ENCODE measurements at places on chromosomes 5 and 9.

GRCh38 chr5:143454936-143455516, 51.5 kb upstream of the NR3C1 start:
- DNase-seq, result no peak

DNA sequence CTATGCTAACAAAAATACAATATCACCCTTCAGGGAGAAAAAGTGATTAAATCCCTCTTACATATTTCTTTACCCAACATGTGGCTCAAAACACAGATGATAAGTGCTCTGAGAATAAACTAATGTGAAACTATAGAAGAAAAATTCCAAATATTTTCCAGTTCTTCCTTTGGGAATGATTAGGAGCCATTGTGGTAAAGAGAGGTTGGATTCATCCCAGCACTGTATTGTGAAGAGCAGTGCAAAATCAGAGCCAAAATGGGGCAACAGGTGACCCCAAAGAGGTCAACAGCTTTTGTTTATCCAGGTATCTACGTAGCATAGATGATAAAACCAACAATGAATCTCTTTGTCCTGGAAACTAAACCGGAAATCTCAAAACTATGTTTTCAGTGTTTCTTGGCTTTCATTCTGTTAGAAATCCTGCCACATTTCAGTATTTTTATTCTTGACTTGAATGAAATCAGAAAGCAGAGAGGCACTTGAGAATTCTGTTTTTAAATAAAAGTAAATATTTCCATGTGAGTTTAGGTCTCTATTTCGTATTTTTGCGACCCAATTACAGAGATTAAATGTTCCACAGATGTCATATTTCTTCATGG, 120.4 kb upstream of the FST start:
- no peak for DNase-seq

GRCh38 chr9:105877721-105878120, 183.4 kb downstream of the TMEM38B start:
- no peak for DNase-seq

GRCh38 chr9:14344941-14345353, 31.0 kb upstream of the NFIB start:
- no peak for DNase-seq

DNA sequence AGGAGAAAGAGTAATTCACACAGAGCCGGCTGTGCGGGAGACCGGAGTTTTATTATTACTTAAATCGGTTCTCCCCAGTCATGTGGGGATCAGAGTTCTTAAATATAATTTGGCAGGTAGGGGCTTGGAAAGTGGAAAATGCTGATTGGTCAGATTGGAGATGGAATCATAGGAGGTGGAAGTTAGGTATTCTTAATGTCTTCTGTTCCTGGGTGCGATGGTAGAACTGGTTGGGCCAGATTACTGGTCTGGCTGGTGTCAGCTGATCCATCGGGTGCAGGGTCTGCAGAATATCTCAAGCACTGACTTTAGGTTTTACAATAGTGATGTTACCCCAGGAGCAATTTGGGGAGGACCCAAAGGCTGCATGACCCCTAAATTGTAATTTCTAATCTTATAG, 4.6 kb upstream of the CERCAM start:
- DNase-seq, result no peak

GRCh38 chr9:12516573-12516972, 176.6 kb upstream of the TYRP1 start:
- no peak for DNase-seq

DNA sequence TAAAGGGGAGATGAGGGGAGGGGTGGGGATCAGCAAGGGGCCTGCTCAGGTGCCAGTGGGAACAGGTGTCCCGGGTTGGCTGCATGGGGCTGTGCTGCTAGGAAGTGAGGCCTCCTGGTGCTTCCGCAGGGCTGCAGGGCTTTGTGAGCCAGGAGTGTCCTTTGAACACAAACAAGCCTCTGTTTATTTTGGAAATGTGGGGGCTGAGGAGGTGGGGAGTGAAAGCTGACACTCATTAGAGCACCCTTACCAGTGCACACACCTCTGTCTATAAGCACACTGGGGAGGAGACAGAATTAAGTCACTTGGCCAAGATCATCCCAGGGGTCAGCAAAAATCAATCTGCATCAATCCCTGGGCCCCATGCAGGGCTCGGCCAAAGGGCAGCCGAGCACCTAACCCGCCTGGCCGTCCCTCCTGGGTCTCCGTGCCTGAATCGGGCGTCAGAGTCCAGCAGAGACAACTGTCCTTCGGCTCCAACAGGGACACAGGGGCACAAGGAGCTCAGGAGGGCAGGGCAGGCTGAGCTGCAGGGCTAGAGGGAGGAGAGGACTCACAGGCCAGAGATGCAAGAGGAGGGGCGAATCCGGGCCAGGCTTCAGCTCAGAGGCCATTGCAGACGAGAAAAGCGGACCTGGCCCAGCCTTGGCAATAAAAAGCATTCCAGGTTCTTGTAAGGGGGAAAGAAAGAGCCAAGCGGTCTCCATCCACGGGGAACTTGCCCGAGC, 99.8 kb downstream of the VAV2 start:
- no peak for DNase-seq

DNA sequence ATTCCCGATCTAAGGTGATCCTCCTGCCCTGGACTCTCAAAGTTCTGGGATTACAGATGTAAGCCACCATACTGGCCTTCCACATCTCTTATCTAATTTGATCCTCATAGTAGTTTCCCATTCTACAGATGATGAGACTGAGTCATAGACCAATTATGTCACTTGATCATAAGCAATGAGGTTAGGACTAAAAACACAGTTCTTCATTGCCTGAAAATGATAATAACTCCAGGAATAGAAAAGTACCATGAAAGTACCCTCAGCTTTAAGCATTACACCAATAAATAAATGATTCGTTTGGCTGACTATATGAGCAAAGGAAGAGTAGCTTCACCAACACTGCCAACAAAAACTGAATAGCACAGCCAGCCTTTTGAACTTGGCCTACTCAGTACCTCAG, 389.5 kb downstream of the ACTL7B start:
- DNase-seq, result no peak

GRCh38 chr9:112145886-112146285, 29.2 kb downstream of the SUSD1 start:
- no peak for DNase-seq

DNA sequence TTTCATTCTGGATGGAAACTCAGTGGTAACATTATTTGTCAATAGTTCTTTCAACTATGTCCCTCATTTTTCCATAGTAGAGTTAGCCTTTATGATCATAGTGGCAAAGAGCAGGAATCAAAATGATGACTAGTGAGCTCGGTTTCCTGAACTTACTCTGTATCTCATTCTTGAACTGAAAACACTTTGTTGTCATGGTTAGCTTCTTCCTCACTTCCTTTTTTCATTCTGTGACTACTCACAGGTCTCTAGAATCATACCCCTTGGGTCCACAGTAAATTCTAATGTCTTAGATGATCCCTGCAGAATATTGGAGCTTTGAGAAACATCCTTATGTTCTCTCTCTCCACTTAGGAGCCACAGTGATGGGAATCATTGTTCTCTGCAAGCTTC, 29.4 kb upstream of the RECK start:
- DNase-seq, result no peak

Measured in breast epithelium (tissue), 4 donors.